Kasumi-1 (cell line): ENCODE measurements at places on chromosomes 5 and 9.

GRCh38 chr5:67538855-67539506 is 342.4 kb upstream of the CD180 start:
- DNase-seq = no peak

DNA sequence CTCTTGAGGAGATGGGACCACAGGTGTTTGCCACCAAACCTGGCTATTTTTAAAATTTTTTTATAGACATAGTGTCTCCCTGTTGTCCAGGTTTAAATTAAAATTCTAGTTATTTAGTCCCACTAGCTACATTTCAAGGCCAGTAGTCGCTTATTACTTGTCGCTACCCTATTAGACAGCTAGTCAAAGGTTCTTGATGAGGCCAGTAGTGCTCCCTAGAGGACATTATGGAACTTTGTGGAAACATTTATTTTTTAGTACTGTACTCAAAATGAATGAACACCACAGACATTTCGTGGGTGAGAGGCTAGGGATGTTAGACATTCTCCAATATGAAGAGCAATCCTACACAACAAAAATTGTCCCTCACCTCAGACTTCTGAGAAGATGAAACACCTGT is 14.4 kb upstream of the GRXCR2 start:
- peak; percentile 57 for DNase-seq

DNA sequence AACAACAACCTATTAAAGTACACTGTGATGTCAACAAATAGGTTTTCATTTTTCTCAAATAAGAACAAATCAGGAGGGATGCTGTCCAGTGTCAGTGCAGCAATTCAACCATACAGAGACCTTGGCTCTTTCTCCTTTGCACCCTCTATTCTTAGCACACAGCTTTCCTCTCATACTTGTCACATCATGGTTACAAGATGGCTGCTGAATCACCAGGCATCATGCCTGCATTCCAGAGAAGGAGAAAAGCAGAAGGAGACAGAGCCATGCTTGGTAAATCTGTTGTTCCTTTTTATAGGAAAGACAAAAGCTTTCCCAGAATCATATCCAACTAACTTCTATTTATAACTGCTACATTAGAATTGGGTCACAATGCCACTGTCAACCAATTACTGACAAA is 124.7 kb upstream of the VLDLR start:
- DNase-seq = no peak

- no peak for DNase-seq
Measured at GRCh38 chr9:728535-728934, 113.0 kb upstream of the DMRT1 start.

DNA sequence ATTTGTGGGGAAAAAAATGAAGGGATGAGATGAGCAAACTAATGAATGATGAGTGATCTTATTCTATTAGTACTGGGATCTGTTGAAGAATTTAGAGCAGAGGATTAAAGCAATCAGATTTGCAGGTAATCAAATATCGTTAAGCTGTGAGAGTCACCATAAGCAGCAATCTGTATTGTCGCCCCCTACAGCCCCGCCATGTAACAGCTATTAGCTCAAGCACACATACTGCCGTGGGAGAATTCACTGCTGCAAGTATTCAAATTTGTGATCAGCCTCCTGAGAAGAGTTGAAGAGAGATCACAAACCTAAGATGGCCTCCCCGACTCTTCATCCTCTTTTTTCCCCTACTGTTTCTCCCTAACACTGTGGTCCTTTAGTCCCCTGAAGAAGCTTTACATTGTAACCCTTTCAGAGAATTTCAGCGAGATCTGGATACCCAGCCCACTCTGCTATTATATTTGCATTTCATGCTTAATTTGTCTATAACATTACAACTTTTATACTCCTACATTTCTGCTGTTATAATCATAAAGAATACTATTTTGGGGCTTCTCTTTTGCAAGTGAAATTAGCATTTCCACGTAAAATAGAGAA is 28.5 kb upstream of the PHF24 start:
- DNase-seq = peak; percentile 65

GRCh38 chr9:75669721-75670120 is 220.8 kb upstream of the PCSK5 start:
- DNase-seq = no peak

DNA sequence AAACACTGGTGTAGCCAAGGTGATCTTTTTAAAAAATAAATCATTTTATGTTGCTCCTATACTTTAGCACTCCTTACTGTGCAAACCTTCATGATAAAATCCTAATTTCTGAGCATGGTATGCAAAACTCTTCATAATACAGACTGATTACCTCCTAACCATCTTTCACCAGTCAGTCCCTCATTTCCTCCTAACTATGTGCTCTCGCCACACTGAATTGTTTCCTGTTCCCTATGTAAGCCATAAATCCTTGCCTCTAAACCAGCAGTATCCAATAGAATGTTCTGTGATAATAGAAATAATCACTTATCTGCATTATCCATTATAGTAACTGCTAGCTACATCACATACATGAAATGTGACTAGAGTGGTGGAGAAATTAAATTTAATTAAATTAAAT is 10.7 kb downstream of the AP3B1 start:
- DNase-seq = no peak

GRCh38 chr9:117046666-117047327 is 359.7 kb downstream of the TRIM32 start:
- DNase-seq = no peak
